ENCODE measurements at places on chromosomes 12 and 14.

DNA sequence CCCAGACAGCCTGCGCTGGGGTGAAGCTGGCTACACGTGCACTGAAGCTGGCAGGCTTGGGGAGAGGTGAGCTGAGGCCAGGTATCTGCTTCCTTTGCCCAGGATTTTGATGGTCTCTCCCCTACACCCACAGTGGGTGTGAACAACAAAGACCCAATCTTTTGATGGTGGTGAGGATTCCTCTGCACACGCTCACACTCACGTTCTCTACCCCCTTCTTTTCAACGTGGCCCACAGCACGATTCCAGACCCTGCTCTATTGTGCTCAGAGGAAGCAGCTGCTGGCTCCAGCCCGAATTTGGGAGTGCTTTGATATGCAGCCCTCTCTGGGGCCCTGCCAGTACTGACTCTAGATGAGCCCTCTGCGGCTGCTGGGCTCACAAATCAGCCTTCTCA lies 4.9 kb downstream of the CD9 start:
- DNase-seq: peak; percentile 83

GRCh38 chr14:94175011-94175745 lies 1.1 kb downstream of the PPP4R4 start:
- DNase-seq: peak; percentile 17

DNA sequence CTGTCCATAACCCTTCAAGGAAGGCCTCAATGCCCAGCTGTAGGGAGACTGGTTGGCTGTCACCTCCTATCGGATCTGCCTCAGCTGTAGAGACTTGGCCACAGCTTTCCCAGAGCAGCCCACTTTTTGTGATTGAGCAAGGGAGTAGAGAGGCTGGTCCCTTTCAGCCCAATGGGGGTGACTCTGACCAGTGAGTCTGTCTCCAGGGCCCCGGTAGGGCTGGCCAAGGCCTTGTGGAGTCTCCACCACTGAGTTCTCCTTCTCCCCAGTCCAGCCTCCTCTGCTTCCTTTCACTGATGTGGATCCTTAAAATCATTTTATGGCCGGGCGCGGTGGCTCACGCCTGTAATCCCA lies 14.5 kb upstream of the HPD start:
- DNase-seq: no peak

- DNase-seq: no peak
Observed at GRCh38 chr14:99925471-99925870, 132.3 kb downstream of the EML1 start.

- DNase-seq: no peak
Observed at GRCh38 chr12:125332900-125333299, 267.7 kb downstream of the AACS start.

DNA sequence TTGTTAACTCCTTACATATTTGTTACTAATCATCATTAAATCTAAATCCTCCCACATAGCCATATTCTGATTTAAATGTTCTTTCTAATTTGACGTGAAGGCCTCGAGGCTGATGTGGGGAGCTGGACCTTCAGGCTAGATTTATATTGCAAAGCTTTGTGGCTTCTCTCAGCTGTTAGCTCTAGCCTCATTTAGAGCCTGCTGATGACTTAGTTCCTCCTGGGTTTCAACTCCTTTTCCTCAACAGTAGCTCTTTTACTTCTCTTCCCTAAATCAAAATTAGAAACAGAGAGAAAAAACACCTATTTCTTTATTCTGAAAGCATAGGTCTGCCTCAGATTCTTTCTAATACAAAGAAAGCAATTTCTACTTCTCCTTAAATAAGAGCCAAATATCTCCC lies 477.5 kb upstream of the CCDC196 start:
- DNase-seq: no peak

GRCh38 chr12:129211862-129212630 lies 358.8 kb downstream of the GLT1D1 start:
- DNase-seq: no peak

GRCh38 chr12:51686727-51687126 lies 95.7 kb downstream of the SCN8A start:
- DNase-seq: no peak

GRCh38 chr12:103178366-103179080 lies 221.0 kb downstream of the ASCL1 start:
- no peak for DNase-seq

DNA sequence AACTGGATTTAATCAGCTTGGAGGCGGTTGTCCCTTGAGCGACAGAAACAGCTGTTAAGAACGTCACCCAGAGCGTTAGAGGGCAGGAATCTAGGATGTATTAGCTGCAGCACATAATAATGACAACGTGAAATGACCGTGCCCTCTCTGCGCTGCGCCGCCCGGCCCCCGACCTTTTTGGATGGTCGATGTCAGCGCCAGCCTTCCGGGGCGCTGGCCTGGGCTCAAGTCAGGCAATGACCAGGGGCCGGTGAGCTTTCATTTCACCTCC lies 427 bp upstream of the TMEM120B start:
- peak; percentile 43 for DNase-seq

DNA sequence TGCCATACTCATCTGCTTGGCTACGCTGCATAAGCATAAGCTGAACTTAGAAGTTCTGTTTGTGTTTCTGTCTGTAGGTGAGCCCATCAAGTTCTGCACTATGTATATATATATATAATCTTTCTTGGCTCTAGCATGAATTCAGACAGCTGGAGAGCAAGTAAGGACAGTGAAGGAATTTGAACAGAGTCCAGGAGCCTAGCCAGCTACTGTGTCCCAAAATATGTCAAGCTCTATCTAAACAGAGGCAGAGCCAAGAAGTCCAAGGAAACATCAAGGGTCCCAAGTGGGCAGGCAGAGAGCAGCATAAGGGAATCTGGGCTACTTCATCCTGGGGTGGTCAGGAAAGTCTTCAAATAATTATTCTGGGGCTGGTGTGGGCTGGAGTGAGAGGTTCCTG lies 118.5 kb upstream of the NPAS3 start:
- DNase-seq: no peak

DNA sequence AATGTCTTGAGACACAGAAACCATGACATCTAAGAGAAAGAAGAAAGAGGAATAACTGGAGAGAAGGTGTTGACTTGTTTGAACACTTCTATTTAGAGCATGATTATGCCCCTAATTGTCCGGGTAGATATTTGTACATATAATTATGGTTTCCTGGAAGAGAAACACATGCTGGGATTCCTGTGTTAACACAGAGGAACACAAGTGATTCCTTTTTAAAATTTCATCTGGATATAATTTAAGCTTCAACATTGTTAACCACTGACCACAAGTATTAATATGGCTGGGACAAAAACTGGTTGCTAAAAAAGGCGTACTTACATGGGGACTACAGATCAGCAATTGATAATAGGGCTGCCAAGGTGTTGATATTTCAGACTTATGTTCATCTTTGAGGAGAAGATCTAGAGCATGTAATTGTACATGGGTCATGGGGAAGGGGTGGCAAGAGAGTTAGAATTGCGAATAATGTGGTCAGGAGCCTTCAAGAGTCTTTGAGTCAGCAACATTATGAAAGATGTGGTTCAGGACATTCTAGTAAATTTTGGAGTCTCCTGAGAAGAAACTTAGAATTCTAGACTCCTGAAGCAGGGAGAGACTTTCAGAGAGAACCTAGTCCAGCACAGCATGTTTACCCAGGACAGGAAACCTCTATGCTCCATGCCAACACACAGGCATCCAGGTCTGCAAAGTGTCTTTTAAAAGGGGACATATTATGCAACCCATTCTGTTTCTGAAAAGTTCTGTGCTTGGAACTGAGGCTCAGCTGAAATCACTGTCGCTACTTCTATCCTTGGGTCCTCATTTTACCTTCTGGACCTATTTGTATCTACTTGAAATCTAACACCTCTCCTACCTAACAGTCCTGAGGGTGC lies 56.5 kb downstream of the SLC38A1 start:
- no peak for DNase-seq

DNA sequence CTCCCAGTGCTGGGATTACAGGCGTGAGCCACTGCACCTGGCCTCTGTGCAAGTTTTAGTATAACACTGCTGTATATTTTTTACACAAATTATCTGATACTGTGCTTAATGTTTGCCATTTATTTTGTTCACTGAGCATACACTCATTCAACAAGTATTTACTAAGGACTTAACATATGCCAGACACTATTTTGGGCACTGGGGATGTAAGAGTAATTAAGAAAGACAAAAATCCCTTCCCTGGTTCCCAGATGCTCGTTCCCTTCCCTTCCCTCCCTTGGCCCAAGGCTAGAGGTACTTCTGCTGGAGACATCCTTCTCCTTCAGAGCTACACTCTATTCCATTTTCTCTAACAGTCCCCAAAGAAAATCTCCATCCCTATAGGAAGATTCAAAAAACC lies 12.5 kb downstream of the CIT start:
- no peak for DNase-seq

GRCh38 chr12:30926243-30927221 lies at the start of gene TSPAN11:
Gene TSPAN11, plus strand, starts transcription at chr12:30926748. Its CDS starts 27,244 bp downstream, at chr12:30953992.
- peak; percentile 14 for DNase-seq

DNA sequence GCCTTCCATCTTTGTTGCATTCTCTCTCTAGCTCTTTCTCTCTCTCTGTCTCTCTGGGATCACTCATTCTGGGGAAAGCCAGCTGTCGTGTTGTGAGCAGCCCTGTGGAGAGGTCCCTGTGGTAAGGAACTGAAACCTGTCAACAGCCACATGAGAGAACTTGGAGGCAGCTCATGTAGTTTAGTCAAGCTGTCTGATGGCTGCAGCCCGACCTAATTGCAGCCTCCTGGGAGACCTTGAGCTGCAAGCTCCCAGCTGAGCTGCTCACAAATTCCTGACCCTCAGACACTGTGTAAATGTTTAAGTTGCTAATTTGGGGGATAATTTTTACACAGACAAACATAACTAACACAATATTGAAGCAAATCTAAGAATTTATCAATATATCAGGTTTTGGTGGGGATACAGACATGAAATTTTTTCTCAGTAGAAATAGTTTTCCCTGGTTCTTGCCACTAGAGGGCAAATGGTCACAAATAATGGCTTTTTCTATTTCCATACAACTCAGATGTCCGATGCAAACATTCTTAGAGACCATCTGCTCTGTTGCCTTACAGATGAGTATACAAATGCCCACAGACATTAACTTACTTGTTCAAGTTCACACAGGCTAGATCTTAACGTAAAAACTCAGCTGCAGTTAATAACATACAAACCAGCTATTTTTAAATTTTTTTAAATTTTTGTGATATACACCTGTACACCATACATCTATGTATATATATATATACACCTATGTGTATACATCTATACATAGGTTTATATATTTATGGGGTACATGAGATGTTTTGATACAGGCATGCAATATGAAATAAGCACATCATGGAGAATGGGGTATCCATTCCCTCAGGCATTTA lies 15.5 kb upstream of the KRR1 start:
- no peak for DNase-seq

GRCh38 chr12:104443008-104443407 lies 13.7 kb upstream of the CHST11 start:
- no peak for DNase-seq

DNA sequence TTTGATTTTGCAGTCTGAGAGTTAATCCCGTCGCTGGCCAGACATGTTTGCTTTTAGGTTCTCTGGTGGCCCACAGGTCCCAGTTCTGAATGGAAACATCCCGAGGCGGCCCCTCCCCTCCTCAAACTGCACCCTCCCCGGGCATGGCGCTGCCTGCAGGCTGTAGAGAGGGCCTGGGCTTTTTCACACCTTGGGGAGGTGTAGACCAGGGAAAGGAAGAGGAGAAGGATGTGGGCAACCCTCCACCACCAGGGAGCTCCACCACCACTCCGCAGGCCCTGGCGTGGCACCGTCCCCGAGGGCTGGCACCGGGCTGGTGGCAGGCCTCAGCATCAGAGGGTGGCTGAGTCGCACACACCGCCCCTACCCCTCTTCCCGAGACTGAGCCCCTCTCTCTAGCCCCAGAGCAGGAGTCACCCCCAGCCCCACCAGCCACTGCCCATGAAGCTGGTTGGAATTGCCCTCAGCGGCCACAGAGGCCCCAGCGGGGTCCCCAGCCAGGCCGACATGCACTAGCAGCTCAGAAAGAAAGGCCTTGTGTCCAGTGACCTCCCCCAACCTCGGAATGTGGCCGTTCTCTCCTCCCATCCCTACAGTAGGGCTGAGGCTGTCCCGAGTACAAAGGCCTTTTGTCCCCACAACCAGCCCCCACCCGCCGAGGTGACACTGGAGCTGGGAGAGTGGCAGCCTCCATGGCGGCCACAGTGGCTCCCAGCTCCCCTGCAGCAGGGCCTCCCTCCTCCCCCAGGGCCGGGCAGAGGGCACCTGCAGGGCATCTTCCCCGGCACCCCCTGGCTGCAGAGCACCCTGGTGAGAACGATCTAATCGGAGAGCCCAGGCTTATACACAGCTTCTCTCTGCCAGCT lies 23.5 kb upstream of the INF2 start:
- no peak for DNase-seq

DNA sequence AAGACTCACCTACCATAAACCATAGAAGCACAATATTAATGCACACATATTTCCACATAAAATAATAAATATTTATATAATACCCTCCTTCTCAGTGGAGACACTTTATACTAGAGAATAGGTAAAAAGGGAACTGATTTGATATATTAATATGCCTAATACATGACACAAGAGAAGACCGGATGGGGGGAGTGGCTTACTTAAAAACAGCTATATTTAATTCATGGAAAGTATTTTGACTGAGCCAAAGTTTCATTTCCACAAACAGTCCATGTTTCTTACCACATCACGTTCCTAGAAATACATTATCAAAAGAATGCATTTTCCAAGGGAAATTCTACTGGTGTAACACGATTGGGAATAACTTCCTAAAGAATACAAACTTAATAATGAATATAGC lies 63.4 kb downstream of the ITPR2 start:
- no peak for DNase-seq

DNA sequence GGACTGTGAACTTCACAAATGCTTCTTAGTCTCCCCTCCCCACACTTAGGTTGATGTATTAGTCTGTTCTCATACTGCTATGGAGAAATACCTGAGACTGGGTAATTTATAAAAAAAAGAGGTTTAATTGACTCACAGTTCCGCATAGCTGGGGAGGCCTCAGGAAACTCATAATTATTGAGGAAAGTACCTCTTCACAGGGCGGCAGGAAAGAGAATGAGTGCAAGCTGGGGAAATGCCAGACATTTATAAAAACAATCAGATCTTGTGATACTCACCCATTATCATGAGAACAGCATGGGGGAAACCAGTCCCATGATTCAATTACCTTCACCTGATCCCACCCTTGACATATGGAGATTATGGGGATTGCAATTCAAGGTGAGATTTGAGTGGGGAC lies 178.8 kb downstream of the SLC38A4 start:
- no peak for DNase-seq

DNA sequence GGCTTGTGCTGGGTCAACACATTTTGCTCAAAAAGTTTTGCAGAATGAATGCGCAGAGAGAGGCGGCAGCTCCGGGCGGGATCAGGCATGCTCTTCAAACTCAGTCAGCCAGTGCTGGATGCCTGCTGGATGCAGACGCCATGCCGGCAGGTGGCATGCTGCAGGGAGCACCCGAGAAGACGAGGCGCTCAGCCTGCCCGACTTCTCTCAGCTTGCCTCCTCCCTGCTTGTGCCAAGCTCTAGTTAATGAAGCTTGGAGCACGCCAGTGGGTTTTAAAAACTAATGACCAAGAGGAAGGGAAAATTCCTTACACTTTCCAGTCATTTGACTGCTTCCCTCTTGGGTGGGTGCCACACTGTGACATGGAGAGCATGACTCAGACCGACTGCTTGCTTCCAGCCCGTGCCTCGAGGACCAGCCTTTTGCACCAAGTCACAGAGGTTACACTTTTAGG lies 39.8 kb downstream of the SLC24A4 start:
- DNase-seq: no peak

Measured in thyroid gland (tissue), 4 donors.